Fibroblast of skin of scalp (primary cell): ENCODE measurements at places on chromosomes 2 and 18.

- peak; percentile 66 for DNase-seq
Measured at GRCh38 chr2:72124376-72124775, 23.3 kb downstream of the CYP26B1 start.

GRCh38 chr18:41744421-41745030, 210.5 kb upstream of the PIK3C3 start:
- DNase-seq, result no peak

GRCh38 chr2:165055082-165055851, 99.9 kb upstream of the SLC38A11 start:
- peak; percentile 5 for DNase-seq

- DNase-seq, result no peak
Measured at GRCh38 chr18:67290421-67290820, 226.1 kb downstream of the DSEL start.

- DNase-seq, result no peak
Measured at GRCh38 chr2:170883683-170884082, 45.4 kb upstream of the GORASP2 start.
